GM10248 (cell line): ENCODE measurements at places on chromosomes 1 and 21.

DNA sequence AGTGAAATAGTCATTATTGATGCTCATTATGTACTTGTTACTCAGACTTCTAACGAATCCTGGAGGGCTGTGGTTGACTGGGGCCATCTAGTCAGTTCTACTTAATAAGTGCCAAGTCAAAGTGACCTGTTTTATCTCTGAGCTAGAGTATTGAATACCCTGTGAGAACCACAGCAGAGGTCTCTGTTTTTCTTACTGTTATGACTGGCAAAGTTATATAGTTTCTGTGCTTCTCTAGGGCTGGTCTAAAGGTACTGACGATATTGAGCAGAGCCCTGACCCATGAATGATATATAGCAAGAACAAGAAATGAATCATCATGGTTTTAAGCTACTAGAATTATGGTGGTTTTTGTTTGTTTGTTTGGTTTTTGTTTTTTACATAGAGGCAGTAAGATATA lies 555.8 kb downstream of the PLA2G4A start:
- DNase-seq: peak; percentile 8

GRCh38 chr1:233635765-233636502 lies 22.0 kb downstream of the KCNK1 start:
- no peak for DNase-seq

GRCh38 chr1:239816081-239816782 lies 275.5 kb upstream of the FMN2 start:
- no peak for DNase-seq

DNA sequence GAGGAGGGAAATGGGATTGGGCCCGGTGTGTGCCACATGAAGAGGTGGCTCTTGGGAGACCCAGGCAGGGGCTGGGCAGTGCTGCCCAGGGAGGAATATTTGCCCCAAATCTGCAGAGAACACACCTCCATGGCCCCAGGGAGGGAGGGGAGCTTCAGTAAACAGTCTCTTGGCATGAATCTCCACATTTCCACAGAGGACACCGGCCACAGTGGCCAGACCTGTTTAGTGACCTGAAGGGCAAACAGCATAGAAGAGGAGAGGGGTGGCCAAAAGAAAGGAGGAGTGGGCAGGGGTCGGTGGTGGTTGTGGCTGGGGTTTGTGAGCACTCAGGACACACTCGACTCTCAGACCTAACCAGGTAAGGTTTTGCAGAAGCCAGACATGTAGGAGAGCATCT lies 54.0 kb upstream of the IFFO2 start:
- no peak for DNase-seq

DNA sequence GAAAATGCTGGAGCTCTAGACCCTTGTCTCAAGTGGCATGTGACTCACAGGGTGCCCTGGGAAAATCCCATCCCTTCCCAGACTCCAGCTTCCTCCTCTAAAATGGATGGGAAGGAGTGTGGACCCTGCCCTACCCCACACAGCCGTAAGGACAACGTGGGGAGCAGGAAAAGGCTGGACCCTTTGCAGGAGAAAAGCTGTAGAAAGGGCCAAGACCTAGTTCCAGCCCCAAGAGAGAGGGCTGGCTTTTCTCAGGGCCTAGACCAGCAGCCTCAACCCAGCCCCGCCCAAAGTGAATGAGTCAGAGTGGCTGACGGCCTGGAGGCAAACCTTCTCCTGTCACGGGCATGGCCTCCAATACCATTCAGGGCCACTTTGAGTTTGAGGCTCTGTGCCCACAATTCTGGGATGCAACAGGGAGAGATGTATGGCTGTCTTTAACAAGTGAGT lies 1.1 kb downstream of the LAMB3 start:
- peak; percentile 68 for DNase-seq
